Natural killer cell (primary cell): ENCODE measurements at places on chromosomes 11 and 22. TPM values are rescaled to one million over a fixed set of nuclear protein-coding genes. Genes with fewer than 3 reads are reported as not detected.

- DNase-seq, result no peak
Observed at GRCh38 chr22:27637604-27638003, 164.0 kb downstream of the MN1 start.

DNA sequence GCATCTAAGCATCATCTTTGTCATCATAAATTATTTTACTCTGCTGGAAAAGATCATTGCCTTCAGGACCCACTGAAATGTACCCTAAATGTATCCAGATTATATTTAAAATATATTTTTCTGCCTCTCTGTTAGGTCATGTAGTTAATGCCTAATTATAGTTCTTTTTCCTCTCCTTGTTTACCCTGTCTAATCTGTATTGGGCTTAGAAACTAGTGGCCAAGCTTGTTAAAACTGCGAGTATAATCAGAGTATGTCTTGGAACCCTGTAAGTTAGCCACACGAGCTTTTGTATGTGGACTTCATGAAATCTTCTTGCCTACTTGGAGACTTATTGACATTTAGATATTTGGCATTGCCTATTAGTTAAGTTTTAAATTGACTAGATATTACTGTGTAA, 55.6 kb downstream of the ARFGAP2 start:
- no peak for DNase-seq

TCN1 gene
- total RNA-seq, result 0.50 TPM

DNA sequence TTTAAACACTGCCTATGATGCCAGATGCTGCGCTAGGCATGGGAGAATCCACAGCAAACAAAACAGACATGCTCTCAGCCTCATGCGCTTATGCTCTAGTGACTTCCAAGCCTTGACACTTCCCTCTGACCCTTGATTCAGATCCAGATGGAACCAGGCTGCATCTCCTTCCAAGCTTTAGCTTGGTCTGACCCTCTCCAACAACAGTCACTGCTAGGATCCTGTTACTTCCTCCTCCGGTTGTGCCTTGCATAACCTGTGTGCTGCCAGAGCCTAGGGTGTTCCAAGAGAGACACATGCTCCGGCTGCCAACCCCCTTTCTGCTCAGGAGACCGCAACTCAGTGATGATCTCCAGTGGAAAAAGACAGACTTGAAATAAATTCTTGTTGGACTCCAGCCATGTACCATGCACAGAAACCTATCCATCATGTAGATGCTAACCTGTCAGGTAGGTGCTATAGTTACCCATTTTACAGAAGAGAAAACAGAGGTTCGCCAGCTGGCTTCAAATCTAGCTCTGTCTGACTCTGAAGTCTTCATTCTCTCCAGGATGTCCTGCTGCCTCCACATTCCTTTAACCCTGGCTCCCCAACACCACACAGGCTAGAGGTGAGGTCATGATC, 136.3 kb upstream of the TEAD1 start:
- no peak for DNase-seq

DNA sequence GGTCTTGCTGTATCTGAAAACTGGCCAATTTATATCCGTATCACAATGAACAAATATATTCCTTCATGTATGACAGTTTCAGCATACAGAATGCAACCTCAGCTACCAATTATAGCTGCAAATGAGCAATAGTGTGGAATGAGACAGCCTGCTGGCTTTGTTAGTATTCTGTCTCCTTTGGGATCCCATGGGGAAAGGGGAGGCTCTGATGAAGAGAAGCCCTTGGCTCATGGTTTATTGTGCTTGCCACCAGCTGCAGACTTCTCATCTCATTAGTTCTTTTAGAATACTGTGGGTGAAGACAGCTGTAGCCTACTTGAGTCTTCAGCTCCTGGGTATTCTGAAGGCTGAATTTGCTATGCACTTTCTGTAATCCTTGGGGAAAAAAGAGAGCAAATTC, 42.4 kb downstream of the PITPNB start:
- no peak for DNase-seq

CYB5R2 gene
- total RNA-seq, result 1.2 TPM

RAB6A gene
- total RNA-seq, result 72.2 TPM

DNA sequence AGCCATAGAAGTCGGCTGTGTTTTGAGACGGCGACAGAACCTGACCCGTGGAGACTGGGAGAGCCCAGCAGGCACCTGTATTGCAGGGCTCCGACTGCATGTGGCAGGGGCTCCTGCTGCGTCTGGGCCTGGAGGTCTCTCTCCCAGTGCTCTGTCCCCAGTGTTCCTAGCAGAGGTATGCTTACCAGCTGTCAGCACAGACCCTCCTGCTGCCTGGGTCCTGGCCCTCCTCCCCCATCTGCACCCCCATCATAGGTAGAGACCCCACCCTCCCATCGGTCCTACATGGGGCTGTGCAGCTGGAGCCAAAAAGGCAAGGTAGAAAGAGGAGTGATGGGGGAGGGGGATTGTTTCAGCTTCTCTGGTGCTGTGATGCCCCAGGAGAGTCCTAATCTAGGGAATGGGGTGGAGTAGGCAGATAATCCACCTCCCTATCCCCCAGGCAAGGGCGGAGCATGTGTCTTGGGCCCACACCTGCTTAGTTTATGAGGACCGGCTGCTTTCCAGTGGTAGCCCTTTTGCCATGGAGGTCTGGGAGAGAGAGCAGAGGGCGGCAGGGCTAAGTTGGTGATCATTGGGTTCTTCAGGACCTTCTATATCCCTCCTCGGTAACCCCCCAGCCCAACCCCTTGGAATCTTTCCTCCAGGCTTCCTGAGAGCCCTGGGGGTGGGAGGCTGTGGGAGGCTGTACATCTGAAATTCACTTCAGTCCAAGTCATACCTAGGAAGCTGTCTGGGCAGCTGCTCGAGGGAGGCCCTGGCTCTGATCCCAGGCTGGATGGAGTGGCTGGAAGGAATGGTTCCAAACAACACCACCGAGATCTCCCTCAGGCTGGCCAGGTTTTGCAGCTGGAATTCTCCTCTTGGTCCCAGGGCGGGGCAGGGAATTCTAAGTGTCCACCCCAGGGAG, 5.3 kb downstream of the SLC7A4 start:
- DNase-seq, result no peak

ACR gene
- not detected for total RNA-seq

GRCh38 chr11:118657238-118657637, 22.2 kb downstream of the TREH start:
- DNase-seq, result no peak

JHY gene
- 0.88 TPM for total RNA-seq

GRCh38 chr22:24330636-24331035, 60.0 kb downstream of the SPECC1L start:
- DNase-seq, result no peak
